MG63 (cell line): ENCODE measurements at places on chromosomes 5 and 9. TPM values are rescaled to one million over a fixed set of nuclear protein-coding genes. Genes with fewer than 3 reads are reported as not detected.

Gene ASPN
- not detected in 2 replicates for total RNA-seq

Gene SLC36A2
- total RNA-seq, result not detected in 2 replicates

DNA sequence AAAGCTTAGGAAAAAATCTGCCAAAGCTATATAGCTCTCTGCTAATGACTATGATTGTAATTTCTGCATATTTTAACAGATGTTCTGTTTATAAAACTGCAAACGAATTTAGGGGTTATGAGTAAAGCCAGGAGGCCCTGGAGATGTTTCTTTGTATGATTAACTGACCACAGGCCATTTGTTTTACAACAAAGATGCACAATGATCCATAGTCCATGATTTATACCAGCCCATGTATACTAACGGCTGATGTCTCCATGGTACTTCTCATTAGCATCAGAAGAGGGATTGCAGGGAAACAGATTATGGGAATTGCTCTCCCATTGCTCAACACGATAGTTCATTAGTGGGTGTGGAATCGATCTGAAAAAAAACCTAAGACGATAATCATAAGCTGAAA, 78.9 kb downstream of the PPP2R2B start:
- DNase-seq, result no peak

GRCh38 chr5:7851240-7851592, 283 bp upstream of the CFAP90 start:
- DNase-seq, result no peak

DNA sequence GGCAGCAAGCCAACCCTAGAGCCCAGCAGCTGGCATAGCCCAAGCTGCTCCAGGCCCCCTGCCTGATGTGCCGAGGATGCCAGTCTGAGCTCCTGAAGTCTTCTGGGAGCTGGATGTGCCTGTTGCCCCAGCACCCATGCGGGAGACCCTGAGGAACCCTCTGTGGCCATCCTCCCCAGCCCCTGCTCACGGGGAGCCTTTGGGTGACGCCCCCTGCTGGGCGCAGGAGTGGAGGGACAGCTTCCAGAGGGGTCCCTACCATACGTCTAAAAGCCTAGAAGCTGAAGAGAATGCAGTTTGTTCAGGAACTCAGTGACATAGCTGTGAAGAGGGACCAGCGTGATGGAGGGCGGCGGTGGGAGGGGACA, 33.1 kb upstream of the MVB12B start:
- DNase-seq, result no peak
